ENCODE measurements at places on chromosomes 11 and 22. TPM values are rescaled to one million over a fixed set of nuclear protein-coding genes. Genes with fewer than 3 reads are reported as not detected.

DNA sequence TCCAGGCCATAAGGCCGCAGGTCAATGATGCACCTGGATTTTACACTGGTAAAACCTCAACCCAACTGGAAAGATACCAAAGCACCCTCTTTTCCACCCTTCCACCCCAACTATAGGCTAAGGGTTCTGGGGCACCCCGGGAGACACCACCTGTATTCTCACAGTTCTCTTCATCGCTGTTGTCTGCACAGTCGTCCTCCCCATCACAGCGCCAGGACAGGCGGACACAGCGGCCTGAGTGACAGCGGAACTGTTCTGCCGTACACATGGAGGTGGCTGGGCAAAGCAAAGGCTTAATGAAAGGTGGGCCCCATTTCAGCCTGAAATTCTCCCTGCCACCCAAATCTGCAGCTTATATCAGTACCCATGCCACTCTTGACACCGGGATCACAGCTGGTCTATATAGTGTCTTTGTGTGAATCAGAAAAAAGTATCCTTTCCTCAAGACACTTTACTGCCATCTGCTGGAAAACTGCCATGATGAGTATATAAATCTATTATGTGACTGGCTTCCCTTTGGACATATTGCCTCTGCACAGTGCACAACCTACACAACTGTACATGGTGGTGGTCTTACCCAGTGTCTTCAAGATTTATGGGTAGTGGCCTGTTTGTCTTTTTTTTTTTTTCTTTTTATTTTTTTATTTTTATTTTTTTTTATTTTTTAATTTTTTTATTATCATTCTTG lies 21.5 kb downstream of the LRP4 start:
- DNase-seq: no peak
- no peaks in the 10 kb centered on the region for H3K27me3 ChIP-seq
- H3K4me3 ChIP-seq: no peak overlapping the region
- H3K36me3 ChIP-seq: peaks cover 22% of the 10 kb centered on the region
- H3K4me1 ChIP-seq: peaks cover 7% of the 10 kb centered on the region

Gene PRG2
- not detected for total RNA-seq

DNA sequence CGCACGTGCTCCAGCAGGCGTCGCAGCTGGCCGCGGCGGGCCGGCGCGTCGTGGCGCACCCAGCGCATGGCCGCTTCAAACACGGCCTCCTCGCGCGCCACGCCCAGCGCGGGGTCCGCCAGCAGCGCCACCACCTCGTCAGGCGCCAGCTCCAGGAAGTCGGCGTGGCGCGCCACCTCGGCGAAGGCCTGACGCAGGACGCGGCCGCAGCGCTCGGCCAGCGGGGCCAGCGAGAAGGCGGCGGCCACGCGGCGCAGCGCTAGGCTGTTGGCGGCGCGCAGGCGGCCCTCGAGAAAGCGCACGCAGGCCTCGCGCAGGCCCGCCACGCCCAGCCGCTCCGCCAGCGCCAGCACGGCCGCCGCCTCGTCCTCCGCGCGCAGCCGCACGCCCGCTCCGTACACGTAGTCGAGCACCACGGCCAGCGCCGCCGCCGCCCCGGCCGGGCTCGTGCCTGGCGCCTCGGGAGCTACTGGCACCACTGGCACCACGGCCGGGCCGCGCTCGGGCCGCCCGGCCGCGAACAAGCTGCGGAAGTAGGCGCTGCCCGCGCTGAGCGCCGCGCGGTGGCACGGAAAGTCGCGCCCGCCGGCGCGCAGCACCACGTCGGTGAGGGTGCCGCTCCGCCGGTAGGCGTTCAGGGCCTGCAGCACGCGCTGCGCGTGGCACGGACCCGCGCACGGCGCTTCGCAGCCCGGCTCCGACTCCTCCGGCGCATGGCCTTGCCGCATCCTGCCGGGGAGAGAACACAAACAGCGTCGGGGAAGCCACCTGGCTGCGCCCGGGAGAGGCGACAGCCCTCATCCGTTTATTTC lies 2.9 kb downstream of the KLHL35 start:
- peaks cover 9% of the 10 kb centered on the region for H3K4me1 ChIP-seq
- no peak overlapping the region for H3K27ac ChIP-seq
- peaks cover 2% of the 10 kb centered on the region for H3K36me3 ChIP-seq
- peaks cover 27% of the 10 kb centered on the region for H3K27me3 ChIP-seq
- peak overlapping the region; percentile 74 for H3K4me3 ChIP-seq
- DNase-seq: peak; percentile 90

DNA sequence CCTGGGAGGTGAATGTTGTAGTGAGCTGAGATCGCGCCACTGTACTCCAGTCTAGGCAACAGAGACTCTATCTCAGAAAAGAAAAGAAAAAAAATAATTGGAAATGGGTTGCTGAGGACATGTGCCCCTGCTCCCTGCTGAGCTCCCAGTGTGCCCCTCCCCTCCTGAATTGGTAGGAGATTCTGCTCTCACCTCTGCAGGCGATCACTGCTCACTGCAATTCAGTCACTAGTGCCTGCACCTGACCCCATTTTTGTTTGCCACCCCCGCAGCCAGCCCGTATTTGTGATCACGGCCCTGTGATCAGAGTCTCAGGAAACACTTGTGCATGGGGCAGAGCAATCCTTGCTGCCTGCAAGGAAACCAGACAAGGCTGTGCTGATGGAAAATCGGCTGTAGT lies 16.3 kb upstream of the SEC14L3 start:
- H3K27ac ChIP-seq: no peak overlapping the region
- H3K4me3 ChIP-seq: no peak overlapping the region
- no peak for DNase-seq
- H3K36me3 ChIP-seq: no peaks in the 10 kb centered on the region
- H3K27me3 ChIP-seq: peaks cover 4% of the 10 kb centered on the region

GRCh38 chr22:40484906-40485669 lies 114.7 kb downstream of the SGSM3 start:
- no peak for DNase-seq
- peak overlapping the region; percentile 91 for H3K27ac ChIP-seq
- no peaks in the 10 kb centered on the region for H3K27me3 ChIP-seq
- H3K4me1 ChIP-seq: peaks cover 51% of the 10 kb centered on the region
- H3K4me3 ChIP-seq: peak overlapping the region; percentile 9

GRCh38 chr11:126597041-126597440 lies 241.6 kb downstream of the ST3GAL4 start:
- no peak overlapping the region for H3K4me3 ChIP-seq
- peaks cover 20% of the 10 kb centered on the region for H3K4me1 ChIP-seq
- no peaks in the 10 kb centered on the region for H3K36me3 ChIP-seq
- DNase-seq: no peak

DNA sequence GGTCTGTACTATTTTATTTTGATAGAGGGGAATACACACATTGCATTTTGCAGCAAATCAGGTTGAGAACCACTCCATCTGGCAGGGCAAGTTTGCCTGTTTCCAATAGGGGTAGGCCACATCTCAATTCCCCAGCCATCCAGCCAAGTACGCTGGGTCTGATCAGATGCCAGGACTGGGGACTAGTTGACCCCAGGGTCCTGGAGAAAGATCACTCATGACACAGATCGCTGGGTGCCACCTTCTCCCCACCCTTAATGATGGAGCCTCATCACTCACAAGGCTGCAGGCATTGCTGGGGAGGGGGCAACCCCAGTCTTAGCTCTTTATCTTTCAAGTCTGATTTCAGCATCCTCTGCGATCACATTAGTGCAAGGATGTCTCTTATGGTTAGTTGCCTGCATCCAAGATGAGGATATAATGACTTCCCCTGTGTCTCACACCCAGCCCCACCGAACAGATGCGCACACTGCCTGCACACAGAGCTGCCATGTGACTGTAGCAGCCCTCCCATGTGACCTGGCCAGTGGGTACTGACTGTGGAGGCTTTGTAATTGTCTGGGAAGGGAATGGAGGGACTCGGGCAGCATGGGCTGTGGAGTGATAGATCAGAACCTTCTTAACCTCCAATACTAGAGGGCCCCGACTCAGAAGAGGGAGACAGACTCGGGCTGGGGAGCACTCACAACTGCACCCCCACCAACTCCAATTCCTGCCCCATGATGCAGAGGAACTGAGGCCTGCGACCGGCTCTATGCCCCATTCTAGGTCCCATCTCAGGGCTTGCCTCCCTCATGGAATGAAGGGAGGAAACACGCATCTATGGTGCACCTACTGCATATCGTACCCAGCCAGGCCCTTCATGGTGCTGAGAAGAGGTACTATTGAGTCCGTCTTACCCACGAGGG lies 155.8 kb downstream of the DSCAML1 start:
- no peak for DNase-seq
- H3K4me1 ChIP-seq: no peaks in the 10 kb centered on the region
- H3K4me3 ChIP-seq: no peak overlapping the region
- H3K27me3 ChIP-seq: peaks cover 11% of the 10 kb centered on the region

- H3K27me3 ChIP-seq: no peaks in the 10 kb centered on the region
- no peak overlapping the region for H3K4me3 ChIP-seq
- H3K36me3 ChIP-seq: peaks cover 45% of the 10 kb centered on the region
- H3K4me1 ChIP-seq: no peaks in the 10 kb centered on the region
Measured at GRCh38 chr11:251550-251949, 14.8 kb downstream of the PSMD13 start.

Gene SMTNL1
- not detected for total RNA-seq

DNA sequence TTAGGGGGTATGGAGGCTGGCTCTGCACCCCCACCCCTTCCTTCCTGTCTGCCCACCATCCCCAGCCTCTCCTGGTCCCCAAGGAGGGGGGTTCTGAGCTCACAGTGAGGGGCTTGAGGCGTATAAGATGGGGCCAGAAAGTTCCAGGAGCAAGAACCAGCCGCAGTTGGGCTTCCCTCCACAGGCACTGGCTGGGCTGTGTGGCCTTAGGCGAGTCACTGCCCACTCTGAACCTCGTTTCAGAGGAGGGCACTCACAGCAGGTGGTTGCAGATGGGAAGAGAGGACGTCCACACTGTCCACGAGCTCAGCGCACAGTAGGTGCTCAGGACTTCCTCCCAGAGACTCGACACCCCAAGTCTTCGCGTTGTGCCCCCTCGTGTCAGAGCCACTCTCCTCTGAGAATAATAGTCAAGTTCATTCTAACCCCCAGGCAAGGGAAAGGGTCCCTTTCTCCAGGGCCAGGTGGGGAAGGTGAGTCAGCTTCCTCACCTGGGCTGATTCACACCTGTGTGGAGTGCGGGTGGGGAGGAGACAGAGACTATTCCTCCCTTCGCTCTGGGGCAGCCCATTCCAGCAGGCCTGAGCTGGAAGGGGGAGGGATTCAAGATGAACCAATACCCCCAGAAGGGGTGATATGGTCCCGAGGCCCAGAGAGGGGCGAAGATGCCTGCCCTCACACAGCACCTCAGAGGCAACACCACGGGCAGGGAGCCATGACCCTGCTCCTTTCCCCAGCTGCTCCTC lies 29.3 kb downstream of the RPL3 start:
- H3K27me3 ChIP-seq: no peaks in the 10 kb centered on the region
- H3K4me3 ChIP-seq: no peak overlapping the region
- no peak overlapping the region for H3K27ac ChIP-seq
- no peak for DNase-seq
- no peaks in the 10 kb centered on the region for H3K36me3 ChIP-seq
- H3K4me1 ChIP-seq: peaks cover 64% of the 10 kb centered on the region

GRCh38 chr22:23176645-23177027 lies 3.7 kb upstream of the BCR start:
- peaks cover 20% of the 10 kb centered on the region for H3K4me1 ChIP-seq
- no peak for DNase-seq
- no peak overlapping the region for H3K27ac ChIP-seq
- peaks cover 6% of the 10 kb centered on the region for H3K36me3 ChIP-seq
- no peak overlapping the region for H3K4me3 ChIP-seq

DNA sequence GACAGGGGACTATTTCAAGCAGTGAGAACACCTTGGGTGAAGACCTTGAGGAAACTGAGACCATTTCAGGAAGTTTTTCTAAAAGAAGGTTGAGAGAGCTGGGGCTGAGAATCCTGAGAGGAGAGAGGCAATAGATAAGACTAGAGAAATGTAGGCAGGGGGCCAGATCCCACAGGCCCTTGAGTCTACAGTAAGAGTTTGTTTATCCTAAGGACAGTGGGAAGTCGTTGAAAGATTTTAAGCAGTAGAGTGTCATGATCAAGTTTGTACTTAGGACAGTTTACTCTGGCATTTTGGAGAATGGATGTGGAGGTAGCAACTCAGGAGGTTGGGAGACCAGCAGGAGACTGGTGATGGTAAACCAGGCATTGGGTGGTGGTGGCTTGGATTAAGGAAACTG lies 17.1 kb downstream of the HSD17B12 start:
- H3K27me3 ChIP-seq: no peaks in the 10 kb centered on the region
- H3K36me3 ChIP-seq: peaks cover 16% of the 10 kb centered on the region
- no peak overlapping the region for H3K27ac ChIP-seq
- no peak overlapping the region for H3K4me3 ChIP-seq
- no peaks in the 10 kb centered on the region for H3K4me1 ChIP-seq

- no peaks in the 10 kb centered on the region for H3K36me3 ChIP-seq
- DNase-seq: no peak
- H3K27ac ChIP-seq: peak within 1 kb of the TSS; percentile 98
Measured at GRCh38 chr11:78417175-78417887, at the start of gene GAB2. Gene GAB2, minus strand, starts transcription at chr11:78417820. Its CDS starts 100 bp downstream, at chr11:78417720.

GRCh38 chr11:11427140-11427539 lies 74.1 kb upstream of the CSNK2A3 start:
- H3K27me3 ChIP-seq: no peaks in the 10 kb centered on the region
- peaks cover 18% of the 10 kb centered on the region for H3K36me3 ChIP-seq
- H3K27ac ChIP-seq: peak overlapping the region; percentile 89

- DNase-seq: no peak
- no peak overlapping the region for H3K27ac ChIP-seq
- H3K4me3 ChIP-seq: no peak overlapping the region
- peaks cover 20% of the 10 kb centered on the region for H3K4me1 ChIP-seq
- H3K36me3 ChIP-seq: peaks cover 16% of the 10 kb centered on the region
Measured at GRCh38 chr22:42171417-42171816, 40.8 kb upstream of the CYP2D6 start.

- H3K36me3 ChIP-seq: no peaks in the 10 kb centered on the region
- H3K27ac ChIP-seq: no peak overlapping the region
- peaks cover 36% of the 10 kb centered on the region for H3K27me3 ChIP-seq
- peaks cover 21% of the 10 kb centered on the region for H3K4me1 ChIP-seq
Measured at GRCh38 chr11:46386005-46386578, 4.6 kb downstream of the MDK start.

DNA sequence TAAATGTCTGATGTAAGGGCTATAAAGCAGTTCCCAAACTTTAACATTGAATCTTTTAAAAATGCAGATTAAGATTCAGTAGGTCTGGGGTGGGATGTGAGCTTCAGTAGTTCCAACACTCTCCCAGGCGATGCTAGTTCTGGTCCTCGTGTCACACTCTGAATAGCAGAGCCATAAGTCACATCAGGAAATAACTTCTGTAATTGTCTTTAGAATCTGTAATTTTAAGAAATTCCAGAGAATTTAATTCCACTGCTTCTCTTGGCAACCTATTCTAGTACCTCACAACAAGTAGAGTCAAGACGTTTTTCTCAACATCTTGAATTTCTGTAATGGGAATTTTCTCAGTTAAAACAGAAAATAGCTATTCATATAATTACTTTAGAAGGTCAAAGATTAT lies 223.1 kb downstream of the TMEM135 start:
- H3K27ac ChIP-seq: peak overlapping the region; percentile 56
- H3K27me3 ChIP-seq: no peaks in the 10 kb centered on the region
- H3K4me1 ChIP-seq: peaks cover 41% of the 10 kb centered on the region
- DNase-seq: no peak
- peaks cover 9% of the 10 kb centered on the region for H3K36me3 ChIP-seq

- peaks cover 60% of the 10 kb centered on the region for H3K36me3 ChIP-seq
- no peak overlapping the region for H3K4me3 ChIP-seq
- peaks cover 7% of the 10 kb centered on the region for H3K4me1 ChIP-seq
- no peak overlapping the region for H3K27ac ChIP-seq
Measured at GRCh38 chr11:125190566-125190965, 26.0 kb downstream of the PKNOX2 start.

- H3K4me3 ChIP-seq: peak overlapping the region; percentile 80
- DNase-seq: peak; percentile 88
- H3K27me3 ChIP-seq: peaks cover 38% of the 10 kb centered on the region
- H3K36me3 ChIP-seq: no peaks in the 10 kb centered on the region
- H3K4me1 ChIP-seq: peaks cover 13% of the 10 kb centered on the region
Measured at GRCh38 chr11:18720808-18721560, 5.0 kb downstream of the IGSF22 start.

Gene MAPK8IP1
- total RNA-seq: 10.1 TPM
